ENCODE measurements at places on chromosomes 1 and 21.

- no peak for DNase-seq
These were observed 77.4 kb downstream of the FOXD2 start for GRCh38 chr1:47515164-47515789.

DNA sequence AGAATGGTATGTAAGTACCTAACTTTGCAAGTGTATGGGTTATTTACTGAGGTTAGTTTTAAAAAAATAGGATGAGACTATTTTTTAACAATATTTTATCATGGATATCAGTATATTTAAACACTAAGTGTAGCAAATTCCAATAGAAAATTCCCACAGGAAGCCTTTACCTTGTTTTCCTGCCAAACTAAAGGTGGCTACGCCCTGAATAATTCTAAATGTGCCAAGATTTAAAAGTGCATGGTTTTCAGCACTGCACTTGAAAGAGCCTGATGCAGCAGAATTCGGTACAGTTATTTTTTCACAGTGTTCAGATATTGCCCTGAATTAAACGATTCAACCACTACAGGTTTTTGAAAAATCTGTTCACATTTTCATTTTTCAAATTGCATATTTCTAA is 1622.8 kb upstream of the B3GALT2 start:
- DNase-seq: no peak

DNA sequence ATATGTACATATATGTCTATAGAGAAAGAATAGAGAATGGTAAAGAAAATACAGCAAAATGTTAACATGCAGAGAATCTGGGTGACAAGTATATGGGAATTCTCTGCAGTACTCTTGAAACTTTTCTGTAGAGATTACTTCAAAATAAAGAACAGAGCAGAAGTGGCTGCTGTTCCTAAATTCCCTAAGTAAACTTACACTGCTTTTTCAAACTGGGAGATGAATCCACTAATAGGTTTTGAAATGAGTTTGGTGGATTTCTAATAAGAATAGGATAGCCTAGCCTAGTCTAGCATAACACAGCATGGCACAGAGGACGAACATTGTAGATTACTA is 450 bp upstream of the CR2 start:
- no peak for DNase-seq

- peak; percentile 77 for DNase-seq
These were observed 124.6 kb upstream of the ZNF648 start for GRCh38 chr1:182185842-182186756.

DNA sequence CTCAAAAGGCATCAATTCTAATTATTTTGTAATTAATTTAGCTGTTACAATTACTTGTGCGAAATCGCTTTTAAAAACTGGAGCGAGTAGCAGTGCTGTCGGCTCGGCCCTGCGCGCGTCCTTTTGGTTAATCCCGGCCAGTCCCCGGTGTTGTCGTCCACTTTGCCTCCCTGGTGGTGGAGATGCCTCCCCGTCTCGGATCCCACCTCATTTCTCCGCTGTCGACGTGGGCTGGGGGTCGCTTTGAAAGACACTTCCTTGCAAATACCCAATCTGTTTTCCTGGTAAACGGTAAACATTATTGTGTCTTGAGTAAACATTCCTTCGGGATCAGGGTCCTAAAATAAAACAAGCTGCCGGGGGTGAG is 3.7 kb downstream of the FOXD3 start:
- no peak for DNase-seq

DNA sequence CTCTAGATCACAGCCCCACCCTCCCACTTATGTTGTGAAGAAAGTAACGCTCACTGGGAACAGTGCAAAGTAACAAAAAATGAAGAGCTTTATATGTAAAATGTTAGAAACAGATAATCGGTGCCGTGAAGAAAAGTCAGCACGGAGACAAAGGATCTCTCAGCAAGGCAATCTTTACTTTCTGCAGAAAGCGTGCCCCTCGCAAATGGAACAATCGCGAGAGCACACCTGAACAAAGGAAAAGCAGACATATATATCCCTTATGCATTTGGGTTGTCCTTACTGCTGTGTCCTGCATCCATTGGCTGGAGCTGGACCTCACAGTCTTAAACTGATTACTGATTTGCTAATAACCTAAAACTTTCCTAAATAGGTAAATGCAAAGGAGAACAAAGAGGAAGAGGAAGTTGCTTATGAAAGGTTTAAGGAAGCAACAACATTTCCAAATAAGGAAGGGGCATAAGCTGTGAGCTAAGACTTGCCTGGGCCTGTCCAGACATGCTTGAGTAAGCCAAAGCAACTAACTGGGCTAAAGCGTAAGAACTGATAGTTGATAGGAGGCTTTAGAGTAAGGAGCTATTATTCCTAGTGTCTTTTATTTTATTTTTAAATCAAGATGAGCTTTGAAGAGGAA is 89.7 kb downstream of the GTF2B start:
- no peak for DNase-seq

GRCh38 chr1:14667651-14667984 is 69.1 kb downstream of the KAZN start:
- no peak for DNase-seq

DNA sequence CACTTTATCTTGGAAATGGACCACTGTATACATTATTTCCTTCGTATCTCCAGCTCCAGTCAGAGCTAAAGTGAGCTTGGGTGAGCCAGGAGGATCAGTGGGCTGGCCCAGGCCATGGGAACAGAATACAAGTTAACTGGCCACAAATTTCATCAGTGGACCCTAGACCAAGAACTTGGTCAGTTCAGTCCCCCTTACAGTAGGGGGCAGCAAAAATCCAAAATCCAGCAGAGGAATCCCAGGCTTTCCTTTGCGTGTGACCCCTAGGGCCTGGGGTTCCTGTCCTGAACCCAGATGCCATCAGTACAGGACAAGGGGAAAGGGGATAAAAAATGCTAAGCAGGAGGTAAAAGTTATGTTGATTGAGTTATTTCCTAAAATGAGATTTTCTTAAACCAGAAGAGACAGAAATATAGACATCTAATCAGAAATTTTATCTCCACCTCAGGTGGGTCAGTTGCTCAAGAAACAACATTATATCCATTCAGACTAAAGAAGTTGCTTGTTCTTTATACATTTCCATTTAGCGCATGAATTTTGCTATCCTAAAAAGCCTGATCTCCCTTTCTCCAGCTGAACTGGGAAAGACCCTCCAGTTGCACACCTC is 24.1 kb upstream of the LCE5A start:
- DNase-seq: no peak

GRCh38 chr1:9253453-9254105 is 19.0 kb downstream of the H6PD start:
- DNase-seq: no peak

- DNase-seq: no peak
These were observed 27.2 kb downstream of the CHD5 start for GRCh38 chr1:6152882-6153281.

DNA sequence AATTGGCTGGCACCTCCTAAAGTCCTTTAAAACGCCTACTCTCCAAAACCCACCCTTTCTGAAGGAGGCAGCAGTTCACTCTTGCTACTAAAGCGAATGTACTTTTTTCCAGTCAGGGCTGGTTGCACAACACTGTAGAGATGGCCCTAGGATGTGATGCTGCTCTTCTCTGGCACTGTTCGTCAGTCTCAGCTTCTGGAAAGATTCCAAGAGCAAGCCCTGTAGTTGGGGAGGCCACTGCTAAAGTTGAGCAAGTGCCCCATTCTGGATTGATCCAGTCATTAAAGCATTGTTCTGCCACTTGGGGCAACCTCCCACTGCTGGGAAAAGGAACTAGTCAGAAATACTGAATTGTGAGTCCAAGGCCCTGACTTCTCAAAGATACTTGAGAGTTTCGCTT is 28.5 kb upstream of the KCNQ4 start:
- no peak for DNase-seq

- DNase-seq: no peak
These were observed 65.8 kb downstream of the NOS1AP start for GRCh38 chr1:162135271-162135775.

DNA sequence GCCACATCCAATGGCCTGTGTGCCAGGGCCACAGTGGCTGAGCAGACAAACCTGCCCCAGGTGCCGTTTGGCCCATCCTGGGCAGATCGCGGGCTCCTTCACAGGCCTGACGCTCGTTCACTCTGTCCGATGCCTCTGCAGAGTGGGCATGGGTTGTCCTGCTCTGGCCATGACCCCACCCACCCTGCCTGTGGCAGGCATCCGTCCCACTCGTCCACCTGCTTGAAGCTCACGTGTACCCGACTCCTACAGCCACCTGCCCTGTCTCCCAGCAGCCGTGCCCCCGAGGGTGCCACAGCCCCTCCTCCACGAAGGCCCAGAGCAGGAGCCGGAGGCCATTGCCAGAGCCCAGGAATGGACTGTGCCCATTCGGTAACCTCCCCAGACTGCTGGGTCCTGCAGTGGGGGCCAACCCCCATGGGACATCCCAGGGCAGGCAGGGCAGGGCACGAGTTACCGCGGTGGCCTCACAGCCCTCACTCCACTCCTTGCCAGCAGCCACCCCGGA is 41.9 kb downstream of the TRIM11 start:
- no peak for DNase-seq

- no peak for DNase-seq
These were observed 10.9 kb downstream of the YARS1 start for GRCh38 chr1:32806290-32806689.

DNA sequence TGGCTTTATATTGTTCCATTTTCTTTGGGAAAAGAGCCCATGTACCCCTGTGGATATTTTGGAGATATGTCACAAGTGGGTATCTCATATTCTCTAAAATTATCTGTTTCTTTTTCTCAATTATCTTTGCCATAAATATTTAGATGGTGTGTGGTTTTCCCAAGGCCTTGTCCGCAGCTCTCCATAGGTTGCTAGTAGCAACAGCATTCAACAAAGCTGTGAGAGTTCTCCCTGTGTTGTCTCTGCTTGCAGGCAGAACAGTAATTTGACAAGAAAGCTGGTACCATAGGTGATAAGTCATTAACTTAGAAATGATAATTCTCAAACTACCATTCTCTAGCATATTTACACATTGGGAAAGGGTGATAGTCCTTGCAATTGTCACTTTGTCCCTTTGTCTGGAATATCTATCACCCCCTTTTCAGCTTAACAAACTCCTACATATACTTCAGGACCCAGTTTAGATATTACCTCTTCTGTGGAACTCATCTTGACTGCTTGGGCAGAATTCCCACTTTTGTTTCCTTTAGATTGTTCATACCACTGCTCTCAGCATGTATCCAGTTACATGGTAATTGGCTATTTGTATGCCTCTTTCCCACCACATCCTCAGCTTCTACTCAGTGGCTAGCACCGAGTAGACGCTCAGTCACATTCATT is 8.9 kb downstream of the CD101 start:
- DNase-seq: no peak

DNA sequence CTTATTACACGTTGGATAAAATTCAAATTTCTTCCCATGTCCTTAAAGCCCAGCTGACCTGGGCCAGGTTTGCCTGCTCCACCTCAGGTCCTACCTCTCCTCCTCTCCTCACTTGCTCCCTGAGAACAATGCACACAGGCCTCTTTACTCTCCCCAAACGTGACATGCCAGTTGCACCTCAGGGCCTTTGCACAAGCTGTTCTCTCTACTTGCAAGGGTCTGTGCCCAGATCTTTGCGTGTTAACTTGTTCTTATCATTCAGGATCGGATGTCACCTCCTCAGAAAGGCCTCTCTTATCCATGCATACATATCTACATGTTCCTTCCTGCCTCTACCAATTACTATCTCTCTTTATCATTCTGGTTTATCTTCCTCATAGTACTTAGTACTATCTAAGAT is 14.7 kb upstream of the LEFTY1 start:
- no peak for DNase-seq

DNA sequence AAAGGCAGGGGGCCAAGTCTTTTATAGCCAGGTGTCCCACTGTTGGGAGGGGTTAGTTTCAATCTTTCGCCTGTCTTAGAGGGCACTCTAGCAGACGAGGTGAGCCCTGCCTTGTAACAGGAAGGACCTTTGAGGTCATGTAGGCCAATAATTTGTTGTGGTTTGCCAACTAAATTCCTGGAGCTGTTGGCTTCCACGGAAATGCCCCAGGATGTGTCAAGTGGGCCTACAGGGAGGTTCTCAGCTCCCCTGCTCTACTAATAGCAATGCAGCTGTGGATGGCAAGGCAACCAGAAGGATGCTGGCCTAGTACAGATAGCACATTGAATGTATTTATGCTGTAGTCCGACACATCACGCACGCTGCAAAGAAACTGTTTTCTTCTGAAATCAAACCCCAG is 22.3 kb upstream of the CASQ2 start:
- DNase-seq: no peak

- DNase-seq: no peak
These were observed 233.5 kb upstream of the SGIP1 start for GRCh38 chr1:66300280-66300971.

- DNase-seq: no peak
These were observed 1.6 kb downstream of the FCRL2 start for GRCh38 chr1:157775101-157775870.

All from NCI-H446 treated with DMSO at 0.1 percent for 48 hours (cell line).